Left lobe of liver (tissue), 2 donors: ENCODE measurements at places on chromosomes 4 and X.

DNA sequence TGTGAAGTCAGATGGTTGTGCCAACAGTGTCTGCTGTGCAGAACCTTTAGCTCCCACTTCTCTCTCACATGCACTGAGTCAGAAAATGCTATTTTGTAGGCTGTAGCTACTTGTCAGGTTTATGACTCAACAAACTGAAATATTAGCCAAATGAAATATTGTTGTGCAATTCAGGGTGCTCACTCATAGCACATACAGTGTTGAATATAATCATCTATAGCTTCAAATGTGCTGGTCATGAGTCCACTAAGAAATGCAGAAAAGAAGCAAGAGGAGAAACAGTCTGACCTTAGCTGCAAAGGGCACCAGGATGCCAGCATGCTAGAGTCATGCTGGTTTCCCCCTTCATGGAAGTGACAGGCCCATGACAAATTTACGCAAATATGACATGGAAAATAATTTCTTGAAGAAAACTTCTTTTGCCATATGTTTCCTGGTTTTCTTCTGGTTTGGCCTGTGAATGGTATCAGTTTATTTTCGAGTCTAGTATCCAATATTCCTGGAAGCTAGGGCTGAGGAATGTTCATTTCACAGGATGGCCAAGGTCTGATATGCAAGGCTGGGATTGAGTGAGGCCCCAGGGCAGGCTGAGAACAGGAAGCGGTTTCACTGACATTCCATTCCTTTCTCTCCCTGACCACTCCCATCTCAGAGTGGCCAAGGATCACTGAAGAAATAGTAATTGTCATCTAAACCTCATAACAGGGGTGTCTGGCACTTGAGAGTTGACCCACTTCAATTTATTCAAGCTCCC, 10.3 kb upstream of the CXCL2 start:
- DNase-seq = no peak

DNA sequence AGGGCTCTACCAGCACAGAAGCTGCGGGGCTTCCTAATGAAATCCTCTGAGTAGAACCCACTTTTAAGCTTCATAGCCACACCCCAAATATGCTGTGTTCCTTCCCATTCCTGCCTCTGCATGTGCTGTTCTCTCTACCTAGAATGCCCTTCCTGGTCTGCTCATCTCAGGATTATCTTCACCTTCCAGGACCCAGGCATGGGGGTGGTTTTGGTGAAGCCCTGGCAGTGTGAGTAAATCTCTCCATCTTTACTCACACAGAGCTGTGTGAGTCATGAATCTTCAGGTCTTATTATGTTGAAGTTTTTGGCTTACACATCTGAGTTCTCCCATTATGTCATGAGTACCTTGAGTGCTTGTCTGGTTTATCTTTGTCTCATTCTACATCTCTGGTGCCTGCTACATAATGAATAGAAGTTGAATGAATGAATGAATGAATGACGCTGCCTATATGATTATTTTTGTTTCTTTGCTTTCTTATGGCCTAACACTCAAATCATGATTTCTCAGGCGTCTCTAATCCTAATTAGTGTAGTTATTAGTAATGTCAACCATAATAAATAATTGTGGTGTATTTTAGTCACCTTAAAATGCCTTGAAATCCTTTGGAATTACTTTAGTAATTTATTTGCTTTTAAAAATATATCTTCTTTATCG, 41.9 kb downstream of the HADH start:
- DNase-seq = no peak

DNA sequence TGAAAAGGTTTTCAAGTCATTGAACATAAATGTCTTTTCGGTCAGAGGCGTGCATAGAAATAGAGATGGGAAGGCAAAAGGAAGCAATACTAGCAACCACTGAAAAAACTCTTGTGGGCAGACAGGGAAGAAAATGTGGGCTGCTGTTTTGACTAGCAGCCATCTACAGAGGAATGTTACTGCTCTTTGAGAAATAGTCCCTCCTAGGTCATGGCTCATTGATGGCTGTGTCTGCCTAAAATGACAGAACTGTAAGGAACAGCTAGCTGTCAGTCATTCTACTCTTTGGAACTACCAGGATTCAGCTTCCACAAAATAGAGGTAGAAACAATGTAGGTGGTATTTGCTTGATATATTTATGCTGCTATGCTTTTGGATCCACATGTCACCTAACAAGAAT, 26.9 kb upstream of the TMPRSS11B start:
- no peak for DNase-seq

GRCh38 chr4:169079942-169080827, 70.1 kb upstream of the CBR4 start:
- DNase-seq = no peak

GRCh38 chr4:3287271-3287971, 5.4 kb upstream of the RGS12 start:
- DNase-seq = peak; percentile 42

GRCh38 chr4:58732973-58733372, 1622.8 kb upstream of the IGFBP7 start:
- DNase-seq = no peak

DNA sequence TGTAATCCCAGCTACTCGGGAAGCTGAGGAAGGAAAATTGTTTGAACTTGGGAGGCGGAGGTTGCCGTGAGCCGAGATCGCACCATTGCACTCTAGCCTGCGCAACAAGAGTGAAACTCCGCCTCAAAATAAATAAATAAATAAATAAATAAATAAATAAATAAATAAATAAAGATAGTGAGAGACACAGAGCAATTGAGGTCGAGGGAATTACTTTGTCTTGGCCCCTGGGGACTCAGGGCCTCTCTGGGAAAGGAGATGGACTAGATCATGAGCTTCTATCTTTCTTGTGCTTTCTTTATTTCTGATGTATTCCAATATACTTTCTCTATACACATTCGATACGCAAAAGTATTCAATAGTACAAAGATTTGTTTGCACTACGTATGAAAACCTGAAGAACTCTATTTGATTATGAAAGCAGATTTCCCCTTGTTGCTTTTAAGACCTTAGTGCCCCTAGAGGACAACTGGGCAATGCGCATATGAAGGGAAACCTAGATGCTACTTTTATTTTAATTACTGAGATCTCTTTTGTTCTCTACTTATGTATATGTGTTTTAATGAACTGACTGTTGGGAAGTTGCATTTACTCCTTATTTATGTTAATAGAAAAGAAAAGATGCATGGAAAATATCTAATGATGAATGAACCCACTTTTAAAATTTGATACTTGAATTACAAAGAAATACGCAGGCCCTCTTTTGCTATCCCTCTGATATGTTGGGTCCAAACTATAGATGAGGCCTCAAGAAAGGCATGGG, 12.8 kb upstream of the ELOVL6 start:
- no peak for DNase-seq

- DNase-seq = no peak
These were observed 772 bp upstream of the FBXW7 start for GRCh38 chr4:152536545-152537182.
